T-helper 1 cell (primary cell): ENCODE measurements at places on chromosomes 16 and 17.

- DNase-seq: no peak
Measured at GRCh38 chr17:40511667-40512220, 10.3 kb upstream of the TNS4 start.

DNA sequence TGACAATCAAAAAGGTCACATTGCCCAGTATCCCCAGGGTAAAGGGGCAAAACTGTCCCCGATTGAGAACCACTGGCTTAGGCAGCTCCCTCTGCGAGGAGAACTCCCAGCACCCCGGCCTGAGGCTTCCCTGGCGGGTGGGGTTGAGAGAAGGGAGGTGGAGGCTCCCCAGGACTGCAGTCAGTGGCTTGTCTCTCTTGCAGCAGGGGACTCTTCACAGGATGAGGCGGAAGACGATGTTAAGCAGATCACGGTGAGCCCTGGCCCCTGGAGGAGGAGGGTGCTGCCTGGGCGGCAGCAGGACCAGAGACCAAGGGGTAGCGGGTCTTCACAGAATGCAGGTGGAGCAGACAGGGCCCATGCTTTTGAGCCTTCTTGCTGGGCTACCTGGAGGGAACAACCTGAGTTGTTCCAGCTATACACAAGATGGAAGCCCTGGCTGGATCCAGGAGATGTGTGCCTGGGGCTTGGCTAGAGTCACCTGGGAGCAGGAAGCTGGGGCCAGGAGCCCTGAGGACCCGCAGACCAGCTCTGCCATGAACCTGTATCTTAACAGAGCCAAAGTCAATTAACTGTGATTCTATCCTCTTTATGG lies 16.8 kb downstream of the POLR3E start:
- no peak for DNase-seq

- DNase-seq: no peak
Measured at GRCh38 chr17:12765548-12765947, 23.8 kb upstream of the ARHGAP44 start.

GRCh38 chr17:58112970-58113631 lies 29.9 kb downstream of the DYNLL2 start:
- DNase-seq: peak; percentile 57

DNA sequence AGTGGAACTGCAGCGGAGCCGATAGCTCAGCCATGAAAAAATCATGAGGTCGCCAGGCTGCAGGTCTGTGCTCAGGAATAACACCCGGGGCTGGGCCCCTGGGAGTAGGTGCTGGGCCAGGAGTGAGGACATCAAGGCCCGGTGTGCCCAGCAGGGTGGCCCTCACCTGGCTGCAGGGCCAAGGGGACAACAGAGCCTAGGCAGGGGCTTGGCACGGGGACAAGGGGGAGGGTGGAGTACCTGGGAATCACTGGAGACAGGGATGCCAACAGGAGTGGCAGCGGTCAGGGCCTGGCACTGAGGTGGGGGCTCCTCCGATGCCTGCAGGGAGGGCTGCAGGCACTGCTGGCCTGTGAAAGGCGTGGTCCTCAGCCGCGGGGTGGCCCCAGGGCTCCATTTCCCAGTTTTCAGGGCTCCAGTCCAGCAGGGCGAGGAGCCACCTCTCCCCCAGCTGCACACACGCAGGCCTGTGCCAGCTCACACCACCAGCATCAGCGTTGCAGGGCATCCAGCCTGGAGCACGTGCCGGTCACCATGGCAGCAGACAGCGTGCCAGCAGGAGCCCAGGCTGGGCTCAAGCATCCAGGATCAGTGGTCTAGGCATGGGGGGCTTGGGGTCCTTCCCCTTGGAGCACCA lies 4.7 kb upstream of the FSCN2 start:
- DNase-seq: no peak

DNA sequence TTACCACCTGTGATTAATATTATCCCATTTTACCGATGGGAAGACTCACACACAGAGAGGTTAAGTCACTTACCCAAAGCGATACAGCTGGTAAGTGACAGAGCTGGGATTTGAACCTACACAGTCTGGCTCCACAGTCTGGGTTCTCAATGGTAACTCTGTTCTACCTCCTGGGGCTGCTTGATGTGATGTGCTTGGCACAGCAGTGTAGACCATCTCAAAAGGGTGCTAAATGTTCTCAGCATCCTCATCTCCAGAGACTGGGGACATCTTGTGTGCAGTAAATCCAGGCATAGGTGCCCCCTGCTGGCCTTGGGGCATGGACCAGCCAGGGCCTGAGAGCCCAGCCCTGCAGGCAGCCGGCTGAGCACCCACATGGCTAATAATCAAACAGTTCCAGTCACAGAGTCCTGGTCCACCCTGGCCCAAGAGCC lies 15.4 kb upstream of the KATNB1 start:
- DNase-seq: no peak

DNA sequence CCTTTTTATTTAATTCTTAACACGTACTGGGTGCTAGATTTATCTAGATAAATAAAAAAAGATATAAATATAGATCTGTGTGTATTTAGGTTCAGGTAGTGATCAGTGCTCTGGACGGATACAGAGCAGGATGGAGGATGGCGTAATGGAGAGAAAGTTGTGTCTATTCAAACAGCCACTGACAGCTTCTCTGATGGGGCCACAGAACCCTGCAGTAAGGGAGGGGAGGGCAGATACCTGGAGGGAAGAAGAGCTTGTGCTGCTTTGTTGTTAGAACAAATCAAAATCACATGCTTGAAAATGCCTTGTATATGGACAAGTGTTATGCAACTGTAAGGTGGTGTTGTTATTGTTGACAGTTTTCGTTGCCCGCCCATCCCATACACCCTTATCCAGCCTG lies 170.2 kb downstream of the UTP18 start:
- no peak for DNase-seq

- DNase-seq: no peak
Measured at GRCh38 chr16:31064882-31065461, 9.1 kb downstream of the ZNF668 start.

- DNase-seq: no peak
Measured at GRCh38 chr17:2684549-2684948, 27.0 kb downstream of the CLUH start.

DNA sequence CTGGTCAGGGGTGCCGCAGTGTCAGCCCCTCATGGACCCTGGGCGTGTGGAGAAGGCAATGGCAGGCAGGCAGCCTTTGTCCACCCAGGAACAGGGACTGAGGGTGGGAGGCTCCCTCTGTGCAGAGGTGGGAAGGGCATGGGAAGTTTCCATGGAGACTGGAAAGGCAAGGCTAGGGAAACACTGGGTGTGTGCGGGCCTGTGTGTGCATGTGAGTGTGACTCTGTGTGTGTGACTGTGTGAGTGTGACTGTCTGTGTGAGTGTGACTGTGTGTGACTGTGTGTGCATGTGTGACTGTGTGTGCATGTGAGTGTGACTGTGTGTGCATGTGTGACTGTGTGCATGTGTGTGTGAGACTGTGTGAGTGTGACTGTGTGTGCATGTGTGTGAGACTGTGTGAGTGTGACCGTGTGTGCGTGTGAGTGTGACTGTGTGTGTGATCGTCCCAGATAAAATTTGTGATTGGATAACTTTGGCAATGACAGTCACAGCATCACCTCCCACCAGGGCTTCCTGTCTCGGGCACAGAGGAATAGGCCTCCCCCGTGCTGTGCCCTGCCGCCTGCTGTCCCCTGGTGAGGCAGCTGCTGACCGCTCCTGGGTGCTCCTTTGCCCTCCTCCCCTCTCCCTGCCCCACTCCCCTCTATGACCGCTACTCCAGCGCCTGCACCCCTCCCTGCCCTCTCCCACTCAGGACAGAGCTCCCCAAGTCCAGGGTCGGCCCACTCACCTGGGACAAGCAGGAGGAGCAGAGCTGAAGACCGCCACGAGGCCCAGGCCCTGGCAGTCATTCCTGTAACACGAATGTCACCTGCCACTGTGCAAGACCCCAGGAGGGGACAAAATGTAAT lies 698 bp downstream of the CD300C start:
- DNase-seq: no peak

GRCh38 chr16:30413112-30413806 lies 5.9 kb downstream of the ZNF771 start:
- DNase-seq: no peak

DNA sequence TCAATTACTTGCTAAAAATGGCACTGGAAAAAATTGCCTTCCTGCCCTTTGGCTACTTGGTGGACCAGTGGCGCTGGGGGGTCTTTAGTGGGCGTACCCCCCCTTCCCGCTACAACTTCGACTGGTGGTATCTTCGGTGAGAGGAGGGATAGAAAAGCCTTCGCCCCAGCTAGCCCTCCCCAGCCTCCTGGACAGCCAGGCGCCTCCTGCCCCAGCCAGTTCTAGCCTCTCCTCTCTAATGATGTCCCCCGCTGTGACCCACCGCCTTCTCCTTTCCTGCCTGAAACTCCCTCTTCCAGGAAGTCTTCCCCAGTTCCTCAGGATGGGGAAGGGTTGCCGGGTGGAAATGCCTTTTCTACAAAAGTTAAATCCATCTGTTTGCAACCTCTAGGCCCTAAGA lies 6.2 kb downstream of the ACE start:
- no peak for DNase-seq

- no peak for DNase-seq
Measured at GRCh38 chr16:22161401-22161800, 905 bp upstream of the SDR42E2 start.

DNA sequence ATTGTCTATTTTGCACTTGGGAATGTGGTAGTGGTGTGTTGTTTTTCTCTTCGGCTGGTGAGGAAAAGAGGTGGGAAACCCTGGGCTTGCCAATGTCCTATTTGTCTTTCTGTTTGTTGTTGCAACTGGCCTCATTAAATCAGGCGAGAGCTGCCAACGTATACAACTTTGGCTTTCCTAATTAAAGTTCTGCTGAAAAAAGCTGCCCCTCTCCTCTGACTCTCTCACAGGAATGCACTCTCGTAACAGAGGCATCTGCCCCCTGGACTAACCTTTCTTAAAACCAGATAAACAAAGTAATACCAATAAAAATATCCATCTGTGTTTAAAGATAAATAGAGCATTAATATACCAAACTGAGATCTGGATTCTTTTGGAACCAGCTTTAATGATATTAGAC lies 7.8 kb downstream of the CDRT15 start:
- no peak for DNase-seq

DNA sequence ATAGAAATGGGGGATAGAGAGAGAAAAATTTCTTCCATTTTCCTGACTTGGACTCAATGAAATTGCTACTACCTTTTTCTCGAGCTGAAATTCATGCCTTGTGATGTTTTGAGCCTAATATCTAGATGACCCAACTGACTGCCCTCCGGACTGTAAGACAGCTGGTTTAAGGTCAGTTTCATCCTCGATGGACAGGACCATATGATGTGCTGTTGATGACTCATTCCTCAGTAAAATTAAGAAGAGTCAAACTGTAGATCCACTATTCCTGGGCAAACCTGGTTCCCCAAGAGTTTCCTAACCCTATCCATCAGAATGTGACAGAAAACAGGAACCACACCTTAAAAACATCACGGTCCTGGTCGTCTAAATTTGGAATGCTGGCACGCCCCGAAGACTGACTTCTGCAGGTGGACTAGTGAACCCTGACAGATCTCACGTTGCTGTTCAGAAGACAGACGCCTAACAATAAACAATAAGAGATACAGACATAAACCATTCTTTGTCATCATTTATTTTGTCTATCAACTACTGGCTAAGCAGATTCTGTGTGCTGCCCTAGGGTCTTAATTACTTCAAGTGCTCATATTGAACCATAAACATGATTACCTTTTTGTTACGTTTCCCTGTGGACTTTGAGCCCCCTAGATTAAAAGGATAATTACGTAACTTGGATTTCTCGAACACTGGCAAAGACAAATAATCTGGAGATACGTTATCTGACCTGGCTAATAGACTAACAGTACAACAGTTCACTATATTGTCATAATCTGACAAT lies 45.1 kb upstream of the NOS2 start:
- no peak for DNase-seq

GRCh38 chr17:48624544-48625494 lies 1.3 kb downstream of the HOXB9 start:
- no peak for DNase-seq

- DNase-seq: no peak
Measured at GRCh38 chr16:72927199-72928089, 120.5 kb downstream of the ZFHX3 start.
